ENCODE measurements at places on chromosomes 1 and 21.

DNA sequence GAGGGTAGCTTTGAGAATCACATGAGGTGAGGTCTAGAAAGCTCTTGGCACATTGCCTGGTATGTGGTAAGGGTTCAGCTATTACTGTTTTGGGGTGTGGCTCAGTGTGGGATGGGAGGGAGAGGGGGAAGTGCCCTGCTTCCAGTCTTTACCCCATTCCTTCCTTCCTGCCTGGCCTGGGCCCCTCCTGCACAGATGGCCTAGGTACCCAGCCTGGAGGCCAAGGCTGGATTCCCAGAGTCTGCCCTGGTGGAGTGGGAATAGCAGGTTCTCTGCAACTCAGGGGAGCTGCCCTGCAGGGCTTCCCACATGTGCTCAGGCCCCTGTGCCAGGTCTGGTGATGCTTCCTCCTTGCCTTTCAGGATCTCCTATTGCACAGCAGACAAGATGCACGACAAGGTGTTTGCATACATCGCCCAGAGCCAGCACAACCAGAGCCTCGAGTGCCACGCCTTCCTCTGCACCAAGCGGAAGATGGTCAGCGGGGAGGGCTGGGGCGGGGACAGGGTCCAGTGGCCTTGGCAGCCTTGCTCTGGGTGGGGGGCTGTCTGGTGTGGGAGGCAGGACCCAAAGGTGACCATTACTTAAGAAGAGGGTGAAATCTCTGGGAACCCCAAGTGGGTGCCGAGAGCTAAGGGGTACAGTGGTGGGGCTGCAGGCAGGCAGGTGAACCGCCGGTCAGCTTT is 13.5 kb downstream of the LDLRAP1 start:
- no peak for DNase-seq
- H3K36me3 ChIP-seq = peaks cover 3% of the 10 kb centered on the region
- no peaks in the 10 kb centered on the region for H3K4me1 ChIP-seq
- no peak overlapping the region for H3K27ac ChIP-seq

DNA sequence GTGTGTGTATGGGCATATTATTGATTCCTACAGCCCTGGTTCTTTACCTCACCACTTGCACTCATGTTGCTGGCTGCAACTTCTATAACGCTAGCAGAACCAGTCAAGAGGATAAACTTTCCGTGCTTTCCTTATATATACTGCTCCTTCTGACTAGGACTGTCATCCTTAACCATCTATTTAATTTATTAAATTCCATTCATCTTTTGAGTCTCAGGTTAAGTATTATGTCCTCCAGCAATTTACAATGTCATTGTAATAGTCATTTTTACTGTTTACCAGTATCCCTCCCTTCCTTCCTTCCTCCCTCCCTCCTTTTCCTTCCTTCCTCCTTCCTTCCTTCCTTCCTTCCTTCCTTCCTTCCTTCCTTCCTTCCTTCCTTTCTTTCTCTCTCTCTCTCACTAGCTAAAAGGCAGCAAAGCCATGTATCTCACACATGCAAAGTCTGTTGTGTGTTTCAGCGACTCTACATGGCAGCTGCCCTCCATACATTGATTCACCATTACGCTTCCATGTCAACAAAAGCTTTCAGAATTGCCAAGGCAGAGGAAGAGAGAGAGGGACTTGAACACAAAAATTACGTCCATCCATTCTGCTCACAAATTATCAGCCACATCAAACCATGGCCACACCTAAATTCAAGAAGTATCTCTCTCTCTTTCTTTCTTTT is 73.8 kb downstream of the ZNF326 start:
- H3K27me3 ChIP-seq = peaks cover 1% of the 10 kb centered on the region
- no peak overlapping the region for H3K4me3 ChIP-seq
- H3K27ac ChIP-seq = no peak overlapping the region
- no peak for DNase-seq

DNA sequence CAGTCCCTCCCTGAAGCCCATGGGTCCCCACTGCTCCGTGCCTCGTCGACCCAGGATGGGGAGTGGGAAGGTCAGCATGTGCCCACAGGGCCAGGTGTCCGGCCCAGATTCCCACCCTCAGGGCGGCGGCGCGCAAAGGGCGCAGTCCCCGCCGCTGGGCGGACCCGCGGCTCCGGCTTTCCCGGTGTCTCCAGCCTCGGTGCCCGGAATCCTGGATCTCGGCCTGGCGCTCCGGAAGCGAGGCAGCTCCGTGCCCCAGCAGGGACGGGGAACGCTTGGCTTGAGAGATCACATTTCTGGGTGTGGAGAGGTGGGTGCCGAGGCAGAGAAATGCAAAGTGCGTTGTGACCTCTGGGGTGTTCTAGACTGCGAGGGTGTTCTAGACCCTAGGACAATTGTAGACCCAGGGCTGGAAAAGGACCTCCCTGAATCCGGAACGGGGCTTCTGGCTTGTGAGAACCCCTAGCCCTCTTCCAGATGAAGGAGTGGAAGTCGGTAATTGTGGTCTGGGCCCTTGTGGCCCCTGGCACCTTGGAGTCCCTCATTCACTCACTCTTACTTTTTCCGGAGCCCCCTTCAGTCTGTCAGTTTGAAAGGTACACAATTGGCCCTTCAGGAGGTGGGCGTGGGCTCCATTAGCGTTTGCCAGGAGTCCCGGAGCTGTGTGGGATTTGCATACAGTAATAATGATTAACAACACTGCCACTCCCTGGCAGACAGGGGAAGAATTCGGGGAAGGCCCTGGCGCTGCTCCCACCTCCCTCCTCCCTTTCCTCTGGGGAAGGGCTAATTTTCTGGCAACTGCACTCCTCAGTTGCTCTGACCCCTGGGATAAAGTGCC is 1.6 kb upstream of the KCND3 start:
- DNase-seq = peak; percentile 67
- H3K27ac ChIP-seq = no peak overlapping the region
- peaks cover 26% of the 10 kb centered on the region for H3K4me1 ChIP-seq
- H3K4me3 ChIP-seq = peak overlapping the region; percentile 76
- H3K27me3 ChIP-seq = peaks cover 61% of the 10 kb centered on the region
- H3K36me3 ChIP-seq = no peaks in the 10 kb centered on the region

GRCh38 chr1:32447469-32448185 is 17.2 kb upstream of the ZBTB8B start:
- peak overlapping the region; percentile 10 for H3K27ac ChIP-seq
- DNase-seq = peak; percentile 81
- peaks cover 47% of the 10 kb centered on the region for H3K4me1 ChIP-seq
- peak overlapping the region; percentile 62 for H3K4me3 ChIP-seq
- H3K27me3 ChIP-seq = peaks cover 7% of the 10 kb centered on the region
- peaks cover 29% of the 10 kb centered on the region for H3K36me3 ChIP-seq

- H3K4me3 ChIP-seq = peak overlapping the region; percentile 86
- peaks cover 11% of the 10 kb centered on the region for H3K4me1 ChIP-seq
- H3K36me3 ChIP-seq = no peaks in the 10 kb centered on the region
- peaks cover 44% of the 10 kb centered on the region for H3K27me3 ChIP-seq
- no peak overlapping the region for H3K27ac ChIP-seq
Observed at GRCh38 chr1:99004254-99004860, 304 bp downstream of the PLPPR5 start.

DNA sequence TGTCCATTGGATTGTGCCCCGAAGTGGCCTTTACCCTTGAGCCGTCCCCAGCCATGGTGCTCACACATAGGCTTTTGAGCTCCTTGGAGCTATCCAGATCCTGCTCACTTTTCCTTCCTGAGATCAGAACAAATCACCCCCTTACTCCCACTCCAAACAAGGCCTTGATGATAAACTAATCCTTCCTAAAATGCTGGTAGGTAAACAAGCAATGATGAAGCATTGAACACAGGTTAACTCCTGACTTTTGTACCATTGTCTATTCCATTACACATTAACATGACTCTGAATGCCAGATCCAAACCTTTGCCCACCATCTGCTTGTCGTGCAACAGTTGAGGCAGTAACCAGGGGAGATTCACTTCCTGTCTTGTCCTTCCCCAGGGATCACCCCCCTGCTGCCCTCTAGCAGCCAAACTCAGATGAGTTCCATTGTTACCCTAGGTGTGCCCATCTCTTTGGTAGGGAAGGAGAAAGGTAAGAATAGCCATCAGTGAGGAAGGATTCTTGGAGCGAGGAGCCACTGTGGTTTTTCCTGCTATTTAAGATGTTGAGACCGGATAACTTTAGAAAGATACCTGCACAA is 79.5 kb upstream of the DNAJC6 start:
- H3K4me1 ChIP-seq = peaks cover 14% of the 10 kb centered on the region
- peaks cover 17% of the 10 kb centered on the region for H3K36me3 ChIP-seq
- H3K27me3 ChIP-seq = no peaks in the 10 kb centered on the region
- DNase-seq = no peak
- no peak overlapping the region for H3K4me3 ChIP-seq

DNA sequence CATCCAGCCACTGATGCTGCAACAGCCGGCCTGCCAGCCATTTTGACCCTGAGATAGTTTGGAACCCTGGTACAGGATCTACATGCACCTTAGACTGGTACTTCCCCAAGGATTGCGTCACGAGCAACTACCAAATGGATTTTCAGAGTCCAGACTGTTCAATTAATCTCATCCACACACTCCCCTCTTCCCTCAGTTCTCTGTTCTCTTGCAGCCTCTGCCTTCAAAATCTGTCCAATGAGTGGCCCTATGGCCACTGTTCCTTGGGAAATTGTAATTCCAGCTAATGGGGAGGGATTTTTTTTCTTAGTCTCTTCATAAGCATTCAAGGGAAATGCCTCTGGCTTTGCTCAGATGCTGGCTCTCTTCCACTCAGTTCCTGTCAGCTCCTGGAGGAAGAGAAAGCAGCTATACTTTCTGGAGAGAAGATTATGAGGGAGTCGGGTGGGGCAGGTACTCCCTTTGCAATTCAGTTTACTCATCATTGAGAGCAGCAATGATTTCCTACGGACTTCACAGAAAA is 19.8 kb upstream of the UAP1 start:
- no peak overlapping the region for H3K27ac ChIP-seq
- no peak overlapping the region for H3K4me3 ChIP-seq
- no peak for DNase-seq
- no peaks in the 10 kb centered on the region for H3K4me1 ChIP-seq
- no peaks in the 10 kb centered on the region for H3K27me3 ChIP-seq

DNA sequence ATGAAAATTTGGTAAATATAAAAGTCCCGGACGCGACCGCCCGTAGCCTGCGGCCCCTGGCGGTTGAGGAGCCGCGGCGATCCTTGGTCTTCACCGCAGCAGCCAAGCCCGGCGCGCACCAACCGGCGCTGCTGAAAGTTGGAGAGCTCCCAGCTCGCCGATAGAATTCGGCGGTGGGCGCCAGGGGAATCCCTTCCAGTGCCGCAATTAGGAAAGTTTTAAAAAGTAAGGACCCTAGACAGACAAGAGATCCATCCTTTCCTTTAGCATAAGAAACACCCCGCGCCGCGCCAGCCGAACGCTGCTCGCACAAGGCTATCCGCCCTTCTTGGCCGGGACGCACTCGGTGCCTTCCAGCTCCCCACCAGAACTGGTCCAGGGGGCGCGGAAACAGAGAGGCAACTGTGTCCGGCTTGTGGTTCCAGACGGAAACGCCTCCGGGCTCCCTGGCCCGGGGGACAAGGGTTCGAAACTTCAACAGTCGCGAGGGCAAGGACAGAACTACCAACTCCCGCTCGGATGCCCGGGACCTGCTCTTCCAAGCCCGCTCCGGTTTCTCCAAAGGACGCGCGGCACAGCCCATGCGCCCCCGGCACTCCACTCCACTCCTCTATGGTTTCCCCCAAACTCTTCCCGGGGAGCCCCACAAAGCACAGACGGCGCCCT is 1.7 kb downstream of the FAM78B start:
- peak; percentile 77 for DNase-seq
- H3K27ac ChIP-seq = no peak overlapping the region
- H3K4me1 ChIP-seq = peaks cover 21% of the 10 kb centered on the region
- H3K4me3 ChIP-seq = peak overlapping the region; percentile 82

GRCh38 chr1:192038567-192038966 is 119.7 kb upstream of the RGS18 start:
- peaks cover 12% of the 10 kb centered on the region for H3K36me3 ChIP-seq
- no peak for DNase-seq
- no peaks in the 10 kb centered on the region for H3K4me1 ChIP-seq
- H3K27ac ChIP-seq = no peak overlapping the region

- peaks cover 8% of the 10 kb centered on the region for H3K36me3 ChIP-seq
- no peak overlapping the region for H3K27ac ChIP-seq
- peak; percentile 91 for DNase-seq
- H3K4me1 ChIP-seq = peaks cover 42% of the 10 kb centered on the region
- H3K27me3 ChIP-seq = no peaks in the 10 kb centered on the region
- H3K4me3 ChIP-seq = no peak overlapping the region
Observed at GRCh38 chr1:154972517-154973343, 1.8 kb upstream of the CKS1B start.

GRCh38 chr1:56563568-56563967 is 15.8 kb downstream of the PLPP3 start:
- DNase-seq = no peak
- H3K4me1 ChIP-seq = peaks cover 82% of the 10 kb centered on the region
- H3K27me3 ChIP-seq = no peaks in the 10 kb centered on the region
- H3K27ac ChIP-seq = peak overlapping the region; percentile 89
- peaks cover 5% of the 10 kb centered on the region for H3K36me3 ChIP-seq
- peak overlapping the region; percentile 36 for H3K4me3 ChIP-seq

GRCh38 chr21:36699546-36700294 is 805 bp downstream of the SIM2 start:
- DNase-seq = no peak
- H3K27ac ChIP-seq = no peak overlapping the region
- peaks cover 55% of the 10 kb centered on the region for H3K4me1 ChIP-seq
- peak overlapping the region; percentile 63 for H3K4me3 ChIP-seq
- H3K36me3 ChIP-seq = no peaks in the 10 kb centered on the region

DNA sequence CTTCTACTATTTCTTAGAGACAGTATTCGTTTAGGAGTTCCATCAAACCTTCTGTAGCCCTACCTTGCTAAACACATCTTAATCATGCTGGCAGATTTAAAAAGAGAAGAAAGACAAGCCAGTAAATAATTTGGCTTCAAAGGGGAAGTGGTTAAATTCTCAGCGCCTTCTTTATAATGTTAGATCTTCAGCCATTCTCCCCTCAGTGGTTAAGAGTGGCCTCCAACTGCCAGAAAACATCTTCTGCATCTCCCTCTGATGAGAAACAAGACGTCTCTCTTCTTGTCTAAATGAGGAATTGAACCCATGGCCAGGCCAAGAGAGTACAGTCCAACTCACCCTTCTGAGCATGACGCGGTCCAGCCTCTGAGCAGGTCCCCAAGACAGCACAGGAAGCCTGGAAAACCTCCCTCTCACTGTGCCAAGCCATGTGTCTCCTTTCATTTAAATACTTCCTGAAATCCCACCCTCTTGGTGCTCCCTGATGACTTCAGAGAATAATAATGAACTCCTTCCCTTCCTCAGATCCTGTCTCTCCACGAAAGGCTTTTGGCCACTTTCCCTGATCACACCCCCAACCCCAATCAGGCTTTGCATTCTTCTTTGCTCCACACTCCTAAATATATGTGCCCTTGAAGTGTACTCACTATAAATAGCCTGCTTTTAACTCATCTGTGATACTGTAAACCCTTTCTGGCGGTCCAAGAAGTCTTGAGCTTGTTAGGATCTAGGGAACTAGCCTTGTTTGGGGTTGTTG is 16.4 kb upstream of the LRRC52 start:
- no peaks in the 10 kb centered on the region for H3K36me3 ChIP-seq
- no peaks in the 10 kb centered on the region for H3K27me3 ChIP-seq
- H3K4me1 ChIP-seq = peaks cover 23% of the 10 kb centered on the region
- H3K27ac ChIP-seq = no peak overlapping the region
